CD8-positive, alpha-beta memory T cell (primary cell): ENCODE measurements at places on chromosomes 3 and 15. TPM values are rescaled to one million over a fixed set of nuclear protein-coding genes. Genes with fewer than 3 reads are reported as not detected.

HCN4 gene
- total RNA-seq, result 0.02 TPM

BCL2A1 gene
- 56.8 TPM for total RNA-seq

SYNPR gene
- total RNA-seq, result not detected

GRCh38 chr15:40762919-40763800 is 708 bp upstream of the GCHFR start:
- H3K27ac ChIP-seq, result peak overlapping the region; percentile 66

GRCh38 chr3:133152056-133152455 is 113.9 kb downstream of the TMEM108 start:
- no peak overlapping the region for H3K27ac ChIP-seq
- H3K27me3 ChIP-seq, result no peaks in the 10 kb centered on the region
- H3K4me1 ChIP-seq, result no peaks in the 10 kb centered on the region
- H3K4me3 ChIP-seq, result no peak overlapping the region
- DNase-seq, result no peak

GRCh38 chr3:158121295-158121694 is 11.4 kb downstream of the RSRC1 start:
- H3K4me3 ChIP-seq, result no peak overlapping the region
- DNase-seq, result no peak
- peaks cover 13% of the 10 kb centered on the region for H3K36me3 ChIP-seq
- no peaks in the 10 kb centered on the region for H3K4me1 ChIP-seq
- no peaks in the 10 kb centered on the region for H3K27me3 ChIP-seq

DNA sequence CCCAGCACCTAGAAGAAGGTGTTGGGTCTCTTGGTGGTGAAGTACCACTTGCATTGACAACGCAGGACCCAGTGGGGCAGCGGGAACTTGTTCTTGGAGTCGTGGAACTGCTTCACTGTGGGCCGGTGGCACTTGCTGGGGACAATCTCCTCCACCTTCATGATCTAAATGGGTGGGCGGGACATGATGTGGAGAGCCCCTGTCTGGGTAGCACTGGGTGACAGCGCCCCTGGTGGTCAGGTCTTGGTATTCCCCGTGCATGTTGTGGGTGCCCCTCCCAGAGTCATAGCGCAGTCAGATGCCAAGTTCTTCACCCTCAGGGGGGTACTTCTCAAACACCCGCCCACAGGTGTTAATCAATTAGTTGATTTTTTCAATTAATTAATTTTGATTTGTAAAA is 60.2 kb downstream of the AGBL1 start:
- H3K27me3 ChIP-seq, result no peaks in the 10 kb centered on the region
- no peak overlapping the region for H3K4me3 ChIP-seq
- no peaks in the 10 kb centered on the region for H3K4me1 ChIP-seq
- H3K36me3 ChIP-seq, result no peaks in the 10 kb centered on the region
- DNase-seq, result no peak
- no peak overlapping the region for H3K27ac ChIP-seq
